Activated naive CD4-positive, alpha-beta T cell treated with anti-CD3 and anti-CD28 coated beads, Interleukin-2, amount 10 ng/mL, durations not matched to agents 7 days and 5 days (primary cell): ENCODE measurements at places on chromosomes 13 and 19.

- no peak for DNase-seq
Observed at GRCh38 chr19:18396471-18397241, 766 bp downstream of the LRRC25 start.

- no peak for DNase-seq
Observed at GRCh38 chr13:43374621-43375020, 351.2 kb downstream of the DNAJC15 start.

- DNase-seq = no peak
Observed at GRCh38 chr19:27794494-27795042, 1418.4 kb downstream of the UQCRFS1 start.

- no peak for DNase-seq
Observed at GRCh38 chr19:30855442-30855841, 483.3 kb downstream of the ZNF536 start.

- DNase-seq = no peak
Observed at GRCh38 chr13:93857126-93857525, 622.4 kb downstream of the DCT start.

GRCh38 chr19:51784922-51785690 is 9.9 kb upstream of the FPR3 start:
- peak; percentile 45 for DNase-seq

- peak; percentile 29 for DNase-seq
Observed at GRCh38 chr13:76884186-76884906, 1.9 kb downstream of the KCTD12 start.

DNA sequence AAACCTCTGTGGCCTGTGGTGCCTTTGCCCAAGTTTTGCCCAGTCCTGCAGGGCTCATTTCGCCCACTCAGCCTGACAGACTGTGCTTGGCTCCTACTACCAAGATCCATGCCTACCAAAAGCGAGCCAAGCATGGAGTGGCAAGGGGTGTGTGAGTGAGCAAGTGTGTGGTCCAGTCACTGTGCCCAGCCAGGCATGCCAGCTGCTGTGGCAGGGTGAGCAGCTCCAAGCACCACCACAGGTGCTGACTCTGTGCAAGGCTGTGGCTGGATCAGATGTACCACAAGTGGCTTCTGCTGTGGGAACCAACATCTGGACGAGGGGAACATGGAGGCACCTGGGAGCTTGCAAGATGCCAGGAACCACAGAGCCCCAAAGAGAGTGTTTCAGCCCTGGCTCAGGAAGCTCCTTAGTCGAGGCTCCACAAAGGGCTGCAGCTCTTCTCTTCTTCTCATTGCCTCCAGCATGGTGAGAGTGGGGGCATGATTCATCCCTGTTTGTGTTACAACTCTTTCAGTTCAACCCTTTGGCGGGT is 1564.2 kb upstream of the MIR17HG start:
- no peak for DNase-seq

- DNase-seq = no peak
Observed at GRCh38 chr13:62793850-62794249, 1378.2 kb upstream of the PCDH20 start.

- no peak for DNase-seq
Observed at GRCh38 chr13:25329706-25330105, 28.3 kb downstream of the NUP58 start.

- no peak for DNase-seq
Observed at GRCh38 chr13:112034231-112034630, 32.7 kb upstream of the SOX1 start.

GRCh38 chr19:43656436-43656835 is 13.5 kb downstream of the PLAUR start:
- DNase-seq = no peak

DNA sequence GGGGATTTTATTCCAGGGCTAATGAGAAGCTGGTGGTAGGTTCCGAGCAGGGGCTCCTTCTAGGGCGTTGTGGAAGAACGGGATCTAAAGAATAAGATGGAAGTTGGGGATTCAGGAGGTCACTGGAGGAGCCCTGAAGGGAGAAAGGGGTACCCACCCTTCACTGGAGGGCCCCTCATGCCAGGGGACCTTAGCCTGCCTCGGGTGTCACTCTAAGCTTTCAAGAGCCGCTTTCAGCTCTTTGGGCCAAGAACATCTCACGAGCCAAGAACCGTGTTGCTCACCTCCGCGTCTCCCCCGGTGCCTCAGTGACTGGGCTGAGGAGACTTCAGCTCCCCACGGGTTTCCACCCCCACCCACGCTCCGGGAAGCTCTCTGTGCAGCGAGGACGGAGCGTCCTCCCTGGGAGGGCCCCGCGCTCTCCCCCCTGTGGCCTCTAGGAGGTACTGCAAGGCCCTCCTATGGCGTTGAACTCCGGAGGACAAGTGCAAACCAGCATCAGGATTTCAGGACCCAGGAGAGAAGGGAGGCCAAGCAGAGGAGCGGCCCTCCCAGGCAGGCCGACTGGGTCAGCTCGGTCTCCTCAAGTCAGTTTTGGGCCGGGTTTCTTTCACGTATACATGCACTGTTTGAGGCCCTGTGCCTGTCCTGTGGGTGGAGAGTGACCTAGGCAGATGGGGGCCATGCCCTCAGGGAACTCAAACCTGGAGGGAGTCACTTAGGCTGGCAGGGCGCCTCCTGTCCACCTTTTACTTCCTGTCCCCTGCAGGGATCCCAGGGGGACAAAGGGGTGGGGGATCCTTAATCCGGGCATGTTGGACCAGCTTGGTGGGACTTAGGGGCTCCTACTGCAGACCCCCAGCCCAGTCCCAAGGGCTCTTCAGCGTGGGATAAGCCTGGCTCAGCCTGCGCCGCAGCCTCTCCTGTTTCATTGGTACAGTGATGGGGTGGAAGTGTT is 5.1 kb upstream of the KRTDAP start:
- DNase-seq = peak; percentile 74

DNA sequence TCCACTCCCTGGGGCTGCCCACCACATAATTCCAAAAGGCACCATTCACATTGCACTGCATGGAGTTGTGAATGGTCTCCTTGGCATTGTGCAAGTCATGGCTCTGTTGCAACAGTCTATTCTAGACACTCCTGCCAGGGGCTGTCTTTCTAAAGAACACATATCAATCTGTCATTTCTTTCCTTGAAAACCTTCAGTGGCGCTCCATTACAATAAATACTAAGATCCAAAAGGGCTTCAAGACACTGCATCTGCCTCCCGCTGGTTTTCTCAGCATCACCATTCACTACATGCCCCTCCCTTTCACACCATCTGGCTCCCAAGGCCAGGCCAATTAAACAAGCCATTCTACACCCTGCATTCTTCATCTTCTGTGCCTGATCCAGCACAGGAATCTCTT is 32.2 kb upstream of the TM9SF2 start:
- no peak for DNase-seq

DNA sequence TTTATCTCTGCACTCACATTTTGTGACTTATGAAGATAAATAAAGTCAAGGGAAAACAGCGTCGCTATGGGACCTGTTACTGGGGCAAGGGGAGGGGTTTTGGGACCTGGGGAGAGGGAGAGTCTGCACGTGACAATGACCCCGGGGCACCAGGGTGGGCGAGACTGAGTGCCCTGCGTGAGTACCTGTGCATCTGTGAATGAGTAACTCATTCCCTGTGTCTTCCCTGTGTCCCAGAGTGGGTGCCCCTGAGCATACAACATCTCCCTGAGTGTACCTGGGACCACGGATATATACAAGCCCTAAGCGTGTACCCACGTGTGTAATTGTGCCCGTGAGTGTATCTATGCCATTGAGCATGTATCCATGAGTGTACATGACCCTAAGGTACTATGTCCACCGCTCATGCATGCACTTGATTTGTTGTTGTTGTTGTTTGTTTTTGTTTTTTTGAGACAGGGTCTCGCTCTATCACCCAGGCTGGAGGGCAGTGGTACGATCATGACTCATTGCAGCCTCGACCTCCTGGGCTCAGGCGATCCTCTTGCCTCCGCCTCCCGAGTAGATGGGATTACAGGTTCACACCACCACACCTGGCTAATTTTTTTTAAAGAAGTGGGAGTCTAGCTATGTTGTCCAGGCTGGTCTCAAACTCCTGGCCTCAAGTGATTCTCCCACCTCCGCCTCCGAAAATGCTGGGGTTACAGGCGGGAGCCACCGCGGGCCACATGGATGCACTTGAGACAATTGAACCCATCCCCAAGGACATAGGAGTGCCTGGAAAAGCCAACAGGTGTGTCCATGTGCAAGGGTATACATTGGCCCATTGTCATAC is 645 bp upstream of the TRAPPC5 start:
- no peak for DNase-seq

- no peak for DNase-seq
Observed at GRCh38 chr13:114070098-114070799, 62.2 kb downstream of the RASA3 start.

DNA sequence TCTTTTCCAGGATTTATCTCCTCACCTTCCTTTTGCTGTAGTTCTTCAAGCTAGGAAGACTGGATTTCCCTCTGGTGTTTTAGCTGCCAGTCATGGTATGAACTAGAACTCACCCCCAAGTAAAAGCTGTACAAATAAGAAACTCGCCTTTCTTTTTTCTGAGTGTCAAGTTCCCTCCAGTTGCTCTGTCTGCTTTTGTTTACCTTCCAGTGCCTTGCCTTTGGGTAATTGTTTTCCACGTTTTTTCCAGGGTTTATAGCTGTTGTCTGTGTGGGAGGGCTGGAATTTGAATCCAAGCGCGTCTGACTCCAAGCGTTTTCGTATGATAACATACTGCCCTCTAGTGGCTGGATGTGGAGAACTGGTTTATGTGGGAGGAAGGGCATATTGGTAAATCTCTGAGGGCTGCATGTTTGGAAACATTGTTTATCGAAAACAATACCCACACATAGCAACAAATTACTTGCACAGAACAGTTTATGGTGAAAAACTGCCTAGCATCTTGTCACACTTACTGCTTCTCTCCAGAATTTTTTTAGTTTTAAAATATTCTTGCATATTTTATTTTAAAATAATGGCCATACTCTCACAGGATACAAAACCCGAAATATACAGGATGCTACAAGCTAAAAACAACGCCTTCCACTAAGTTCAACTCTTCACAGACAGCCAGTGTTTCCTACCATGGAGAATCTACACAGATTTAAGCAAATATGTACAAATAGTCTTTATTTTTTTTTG is 19.2 kb downstream of the RCN3 start:
- DNase-seq = peak; percentile 79

DNA sequence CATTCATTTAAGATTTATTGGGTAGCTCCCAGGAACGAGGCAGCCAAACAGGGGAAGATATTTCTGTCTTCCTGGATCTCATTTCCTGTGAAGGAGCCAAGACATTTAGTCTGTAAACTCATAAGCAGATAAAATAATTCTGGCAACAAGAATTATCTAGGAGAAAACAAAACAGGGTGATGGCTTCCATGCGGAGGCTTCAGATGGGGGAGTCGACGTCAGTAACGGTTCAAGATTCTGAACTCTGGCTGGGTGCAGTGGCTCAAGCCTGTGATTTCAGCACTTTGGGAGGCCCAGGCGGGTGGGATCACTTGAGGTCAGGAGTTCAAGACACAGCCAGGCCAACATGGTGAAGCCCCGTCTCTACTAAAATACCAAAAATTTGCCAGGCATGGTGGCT is 1.3 kb downstream of the GNA15 start:
- DNase-seq = no peak

DNA sequence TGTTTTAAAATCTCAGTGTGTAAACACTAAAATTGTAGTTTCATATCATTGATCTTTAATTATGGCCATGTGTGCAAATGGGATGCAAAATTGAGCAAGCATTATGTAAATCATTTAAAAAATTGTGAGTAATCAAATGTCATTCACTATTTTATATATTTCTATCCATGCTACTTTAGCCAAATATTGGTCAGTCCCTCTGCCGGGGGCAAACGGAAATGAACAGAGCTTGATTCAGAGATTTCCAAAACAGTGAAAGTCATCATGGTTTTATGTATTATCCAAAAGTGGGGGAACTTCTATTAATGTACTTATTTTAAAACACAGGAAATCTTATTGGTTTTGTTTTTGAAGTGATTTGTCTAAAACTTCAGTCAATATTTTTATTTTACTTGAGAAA is 219.1 kb downstream of the IRS2 start:
- no peak for DNase-seq

GRCh38 chr13:96403651-96404050 is 313.7 kb downstream of the HS6ST3 start:
- no peak for DNase-seq

- no peak for DNase-seq
Observed at GRCh38 chr19:2798733-2799132, 13.4 kb downstream of the THOP1 start.

GRCh38 chr13:37416291-37417059 is 182.1 kb downstream of the POSTN start:
- DNase-seq = no peak
